Right cardiac atrium (tissue), 5 donors: ENCODE measurements at places on chromosomes 12 and 14. TPM values are rescaled to one million over a fixed set of nuclear protein-coding genes. Genes with fewer than 3 reads are reported as not detected.

Gene CACNA2D4
- polyA plus RNA-seq, result 1.2 TPM

Gene RPL36AL
- polyA plus RNA-seq, result 315 TPM

Gene VTI1B
- 117 TPM for polyA plus RNA-seq

Gene SLCO1B1
- polyA plus RNA-seq, result not detected

Gene SCYL2
- 8.1 TPM for polyA plus RNA-seq

Gene CLEC1B
- polyA plus RNA-seq, result not detected

Gene PTHLH
- polyA plus RNA-seq, result 1.3 TPM

Gene RNF10
- polyA plus RNA-seq, result 281 TPM

Gene BCL11B
- polyA plus RNA-seq, result 0.05 TPM

Gene ADSS1
- 217 TPM for polyA plus RNA-seq

Gene POTEM
- not detected for polyA plus RNA-seq

Gene SSTR1
- 0.48 TPM for polyA plus RNA-seq

Gene TSPAN19
- 0.07 TPM for polyA plus RNA-seq

Gene RPS6KA5
- 2.0 TPM for polyA plus RNA-seq

Gene MYO1A
- polyA plus RNA-seq, result 0.02 TPM

Gene RIMBP2
- 0.05 TPM for polyA plus RNA-seq

Gene FLRT2
- polyA plus RNA-seq, result 2.2 TPM

Gene NINJ2
- 5.9 TPM for polyA plus RNA-seq

Gene C12orf60
- 3.8 TPM for polyA plus RNA-seq

Gene CLECL1
- 0.14 TPM for polyA plus RNA-seq

Gene KRT72
- not detected for polyA plus RNA-seq

Gene MBIP
- polyA plus RNA-seq, result 12.4 TPM

Gene SSPN
- 21.5 TPM for polyA plus RNA-seq

Gene KRT2
- not detected for polyA plus RNA-seq

Gene BCL2L2
- polyA plus RNA-seq, result 38.1 TPM

Gene KCNH3
- 1.6 TPM for polyA plus RNA-seq

Gene TCL1A
- not detected for polyA plus RNA-seq

Gene ZNF385A
- polyA plus RNA-seq, result 6.0 TPM

Gene SERPINA4
- not detected for polyA plus RNA-seq

Gene CYP46A1
- 5.8 TPM for polyA plus RNA-seq

Gene IFI27L2
- polyA plus RNA-seq, result 104 TPM

Gene TNFAIP2
- polyA plus RNA-seq, result 46.7 TPM

Gene ANO2
- 7.0 TPM for polyA plus RNA-seq

Gene NGDN
- 26.8 TPM for polyA plus RNA-seq

Gene FAM216A
- polyA plus RNA-seq, result 11.0 TPM

Gene CBLN3
- polyA plus RNA-seq, result 1.3 TPM

Gene NPAS3
- polyA plus RNA-seq, result 0.48 TPM

Gene TAS2R42
- not detected for polyA plus RNA-seq

Gene CFL2
- polyA plus RNA-seq, result 326 TPM

Gene GNG2
- polyA plus RNA-seq, result 6.7 TPM

Gene AMIGO2
- polyA plus RNA-seq, result 5.2 TPM

Gene YLPM1
- 15.5 TPM for polyA plus RNA-seq

Gene RABGGTA
- 20.7 TPM for polyA plus RNA-seq

Gene KLRC4
- not detected for polyA plus RNA-seq

Gene SLC4A8
- 0.02 TPM for polyA plus RNA-seq

Gene NFATC4
- 25.8 TPM for polyA plus RNA-seq

Gene TAS2R14
- polyA plus RNA-seq, result 1.1 TPM

Gene ITGA5
- polyA plus RNA-seq, result 49.3 TPM

Gene NGB
- not detected for polyA plus RNA-seq

Gene DEPDC4
- 0.50 TPM for polyA plus RNA-seq

Gene SERPINA1
- 2.0 TPM for polyA plus RNA-seq

Gene PRR4
- 2.4 TPM for polyA plus RNA-seq

Gene PLEKHD1
- polyA plus RNA-seq, result 0.07 TPM

Gene FAM181A
- not detected for polyA plus RNA-seq

Gene WNT1
- polyA plus RNA-seq, result not detected
